H1 (cell line): ENCODE measurements at places on chromosomes 5 and 9.

DNA sequence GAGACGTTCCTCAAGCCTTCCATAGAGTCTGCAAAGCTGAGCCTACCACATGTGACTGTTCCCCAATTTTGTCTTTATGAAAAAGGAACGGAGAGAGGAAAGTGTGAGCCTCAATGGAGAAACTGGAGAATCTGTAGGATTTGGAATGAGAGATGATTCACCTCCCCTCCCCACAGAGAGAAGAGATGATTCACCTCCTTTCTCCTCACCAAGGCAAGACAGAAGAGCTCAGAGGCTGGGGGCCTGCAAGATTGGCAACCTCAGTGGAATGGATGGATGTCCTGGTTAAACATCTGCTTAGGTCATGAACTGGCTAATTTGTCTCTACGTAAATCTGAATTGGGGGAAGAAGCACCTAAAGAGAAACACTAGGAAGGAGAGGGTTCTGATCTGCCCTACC is 17.0 kb upstream of the MOCS2 start:
- DNase-seq, result no peak

GRCh38 chr9:121261107-121261460 is 6.9 kb upstream of the GSN start:
- DNase-seq, result no peak

DNA sequence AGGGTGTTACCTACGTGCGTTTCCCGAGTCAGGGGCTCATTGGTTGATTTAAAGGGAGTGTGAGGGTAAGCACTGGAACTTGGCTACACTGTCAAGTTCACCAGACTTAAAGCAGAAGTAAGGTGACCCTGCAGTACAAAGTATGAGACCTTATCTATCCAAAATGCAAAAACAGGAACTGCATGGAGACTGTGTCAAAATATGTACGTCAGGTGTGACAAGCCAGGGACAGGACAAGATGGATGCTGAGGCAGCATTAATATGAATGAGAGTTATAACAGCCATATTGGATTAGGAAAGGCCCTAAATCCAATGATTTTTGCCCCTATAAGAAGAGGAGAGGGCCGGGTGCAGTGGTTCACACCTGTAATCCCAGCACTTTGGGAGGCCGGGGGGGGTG is 15.4 kb upstream of the SUSD3 start:
- DNase-seq, result no peak

GRCh38 chr5:78126536-78126935 is 168.0 kb downstream of the AP3B1 start:
- no peak for DNase-seq

- no peak for DNase-seq
These were observed 703 bp downstream of the FAM120AOS start for GRCh38 chr9:93452710-93453046.

DNA sequence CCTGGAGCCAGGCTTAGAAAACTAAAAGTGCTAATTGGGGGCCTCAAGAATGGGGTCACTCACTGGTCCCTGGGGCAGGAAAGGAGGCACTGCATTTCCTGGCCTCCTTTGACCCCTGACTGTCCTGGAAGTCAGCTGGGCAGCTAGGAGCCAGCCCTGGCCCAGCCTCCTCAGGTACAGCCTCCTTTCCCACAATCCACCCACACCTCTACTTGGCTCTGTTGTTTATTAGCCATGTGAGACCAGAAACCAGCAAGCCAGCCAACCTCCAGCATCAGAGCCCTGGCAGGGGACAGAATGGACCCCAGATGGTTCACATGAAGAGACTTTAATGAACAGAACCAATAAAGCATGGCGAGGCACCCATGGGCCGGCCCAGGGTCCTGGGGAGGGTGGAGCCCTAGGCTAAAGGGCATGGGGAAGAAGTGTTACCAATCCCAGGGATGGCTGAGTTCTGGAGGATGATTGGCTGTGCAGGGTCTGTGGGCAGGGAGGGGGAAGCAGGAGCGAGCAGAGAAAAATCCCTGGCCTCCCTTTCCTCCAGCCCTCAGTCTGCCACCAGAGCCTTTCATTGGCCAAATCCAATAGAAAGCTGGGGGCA is 55.3 kb upstream of the ANGPTL2 start:
- DNase-seq, result no peak

DNA sequence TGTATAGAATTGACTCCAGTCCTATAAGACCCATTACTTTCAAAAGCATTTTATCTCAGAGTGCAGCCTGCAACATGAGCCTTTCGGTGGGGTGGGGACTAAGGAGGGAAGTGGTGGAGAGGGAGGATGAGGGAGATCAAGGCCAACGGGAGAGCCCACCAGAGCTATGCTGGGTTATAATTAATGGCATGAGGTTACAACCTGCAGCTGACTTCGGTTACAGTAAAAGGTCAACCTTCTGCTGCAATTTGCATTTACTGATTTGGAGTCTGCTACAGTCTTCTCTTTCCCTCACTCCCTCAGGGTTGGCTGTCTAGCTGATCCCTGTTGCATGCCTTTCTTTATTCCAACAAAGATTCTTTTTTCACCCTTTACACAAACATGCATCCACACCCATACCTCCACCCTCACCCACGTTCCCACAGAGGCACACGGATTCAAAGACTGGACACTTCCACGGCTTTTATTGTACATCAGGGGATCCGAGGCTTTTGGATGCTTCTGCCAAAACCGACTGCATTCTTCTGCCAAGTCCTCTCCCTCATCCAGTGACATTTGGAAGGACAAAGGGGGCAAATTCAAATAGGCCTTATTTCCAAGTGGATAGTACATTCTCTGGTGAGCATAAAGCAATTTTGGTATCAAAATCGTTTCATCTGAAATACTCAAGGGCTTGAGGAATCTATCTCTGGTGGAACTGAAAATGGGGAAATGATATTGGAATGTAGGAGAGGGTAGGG is 381.2 kb downstream of the NFIB start:
- no peak for DNase-seq

DNA sequence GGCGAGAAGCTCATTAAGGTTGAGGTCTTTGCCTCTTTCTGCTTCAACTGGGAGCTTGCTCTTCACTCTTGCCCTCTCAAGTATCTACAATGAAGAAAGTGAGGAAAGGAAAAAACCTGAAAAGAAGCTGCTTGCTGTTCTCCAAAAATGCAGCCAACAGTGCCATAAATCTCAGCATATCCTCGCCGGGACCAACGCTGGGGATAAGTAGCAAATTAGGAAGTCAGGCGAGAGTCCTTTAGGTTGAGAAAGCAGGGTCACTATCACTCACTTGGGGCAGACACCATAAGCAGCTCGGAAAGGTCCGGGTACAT is 399 bp downstream of the NUP155 start:
- no peak for DNase-seq

DNA sequence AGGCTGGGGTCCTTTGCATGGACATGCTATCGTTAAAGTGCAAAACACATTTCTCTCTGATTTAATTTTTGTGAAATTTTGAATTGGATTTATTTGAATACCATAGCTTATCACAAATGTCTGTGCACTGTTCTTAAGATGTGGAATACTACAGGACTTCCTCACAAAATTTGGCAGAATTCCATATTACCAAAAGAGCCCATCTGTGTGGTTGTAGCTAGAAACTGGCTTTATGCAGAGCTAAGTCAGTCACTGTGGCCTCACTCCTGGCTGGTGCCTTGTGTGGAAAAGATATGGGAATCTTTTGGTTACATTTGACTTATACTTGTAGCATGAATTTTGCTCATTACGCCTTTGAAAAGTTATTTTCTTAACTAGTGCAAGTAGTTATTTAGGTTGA is 35.5 kb downstream of the ACO1 start:
- no peak for DNase-seq

DNA sequence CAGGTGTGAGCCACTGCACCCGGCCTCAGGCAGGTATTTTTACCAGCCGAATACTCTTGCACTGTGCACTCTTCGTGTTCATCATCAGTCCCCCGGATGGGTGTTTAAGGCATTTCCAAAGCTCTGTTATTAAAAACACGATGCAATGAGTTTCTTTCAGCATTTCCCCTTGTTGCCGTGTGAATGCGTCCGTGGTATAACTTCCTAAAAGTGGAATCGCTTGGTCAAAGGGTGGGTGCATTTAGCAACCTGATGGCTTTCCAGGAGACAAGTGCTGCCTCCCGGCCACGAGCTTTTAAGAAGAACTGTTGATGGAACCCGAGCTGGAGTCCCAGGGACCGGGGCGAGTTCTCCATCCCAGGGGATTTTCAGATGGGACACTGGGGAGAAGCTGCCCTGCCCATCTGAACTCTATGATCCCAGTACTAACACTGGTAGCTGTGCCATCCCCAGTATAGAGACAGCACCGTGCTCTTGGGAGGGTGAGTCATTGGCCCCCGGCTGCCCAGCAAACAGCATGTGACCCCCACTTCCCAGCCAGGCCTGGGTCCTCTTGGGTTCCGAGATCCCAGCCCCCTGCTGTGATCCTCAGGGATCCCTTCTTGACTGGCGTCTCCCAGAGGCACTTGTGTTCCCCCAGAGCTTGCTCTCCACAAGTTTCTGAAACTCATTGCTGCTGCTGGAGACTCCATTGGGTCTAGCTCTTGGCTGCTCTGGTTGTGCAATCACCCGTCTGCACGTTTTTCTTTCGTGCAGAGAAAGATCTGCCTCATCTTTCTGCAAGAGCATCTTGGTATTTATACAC is 169.5 kb upstream of the IER5L start:
- no peak for DNase-seq

DNA sequence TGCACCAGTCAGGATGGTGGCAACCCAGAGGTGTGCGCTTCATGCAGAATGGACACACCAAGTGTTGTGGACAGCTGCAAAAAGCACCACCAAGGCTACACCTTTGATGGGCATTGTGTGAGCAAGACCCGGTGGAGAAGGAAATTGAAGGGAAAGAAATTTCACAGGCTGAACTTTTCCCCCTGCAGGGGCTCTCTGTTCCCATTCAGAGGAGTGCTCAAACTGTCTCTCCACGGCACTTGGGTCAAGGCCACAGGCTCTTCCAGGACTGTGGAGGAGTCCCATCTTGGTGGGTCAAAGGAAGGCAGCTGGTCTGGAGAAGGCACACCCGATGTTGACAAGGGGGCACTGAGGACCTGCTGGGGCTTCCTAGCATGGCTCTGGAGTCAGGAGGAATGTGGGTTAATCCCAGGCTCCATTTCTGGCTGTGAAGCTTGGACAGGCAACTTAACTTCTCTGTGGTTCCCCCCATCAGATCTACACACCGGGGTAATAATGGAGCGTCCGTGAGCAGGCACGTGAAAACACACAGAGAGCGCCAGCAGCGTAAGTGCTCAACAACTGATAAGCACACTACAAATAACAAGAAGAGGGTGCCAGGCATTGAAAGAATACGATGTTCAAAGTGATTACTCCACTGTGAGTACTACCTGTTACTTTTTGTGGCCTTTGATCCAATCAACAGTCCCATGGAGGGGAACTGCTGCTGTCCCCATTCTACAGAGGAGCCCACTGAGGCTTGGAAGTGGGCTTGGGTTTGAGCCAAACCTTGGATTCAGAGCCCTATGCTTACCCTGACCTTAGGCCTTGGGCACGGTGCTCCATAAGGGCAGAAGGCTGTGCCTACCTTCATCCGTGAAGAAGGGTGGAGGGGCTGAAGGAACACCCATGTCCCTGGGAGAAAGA is 34.2 kb upstream of the TIFAB start:
- no peak for DNase-seq

DNA sequence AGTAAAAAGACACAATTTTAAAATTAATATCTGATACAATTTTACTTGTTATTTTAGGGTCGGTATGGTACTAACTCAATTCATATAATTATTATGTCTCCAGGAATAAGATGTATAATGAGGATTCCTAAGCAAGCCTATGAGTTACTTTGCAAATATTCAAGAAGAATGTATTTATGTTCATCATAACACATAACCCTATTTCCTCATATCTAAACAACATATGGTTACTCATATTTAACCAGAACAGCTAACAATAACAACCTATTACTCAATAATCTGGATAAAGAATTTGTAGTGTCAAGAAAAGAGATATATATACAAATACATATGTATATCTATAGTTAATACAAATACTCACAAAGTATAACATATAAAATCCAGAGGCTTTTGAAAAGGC is 285.9 kb downstream of the ARL15 start:
- no peak for DNase-seq

DNA sequence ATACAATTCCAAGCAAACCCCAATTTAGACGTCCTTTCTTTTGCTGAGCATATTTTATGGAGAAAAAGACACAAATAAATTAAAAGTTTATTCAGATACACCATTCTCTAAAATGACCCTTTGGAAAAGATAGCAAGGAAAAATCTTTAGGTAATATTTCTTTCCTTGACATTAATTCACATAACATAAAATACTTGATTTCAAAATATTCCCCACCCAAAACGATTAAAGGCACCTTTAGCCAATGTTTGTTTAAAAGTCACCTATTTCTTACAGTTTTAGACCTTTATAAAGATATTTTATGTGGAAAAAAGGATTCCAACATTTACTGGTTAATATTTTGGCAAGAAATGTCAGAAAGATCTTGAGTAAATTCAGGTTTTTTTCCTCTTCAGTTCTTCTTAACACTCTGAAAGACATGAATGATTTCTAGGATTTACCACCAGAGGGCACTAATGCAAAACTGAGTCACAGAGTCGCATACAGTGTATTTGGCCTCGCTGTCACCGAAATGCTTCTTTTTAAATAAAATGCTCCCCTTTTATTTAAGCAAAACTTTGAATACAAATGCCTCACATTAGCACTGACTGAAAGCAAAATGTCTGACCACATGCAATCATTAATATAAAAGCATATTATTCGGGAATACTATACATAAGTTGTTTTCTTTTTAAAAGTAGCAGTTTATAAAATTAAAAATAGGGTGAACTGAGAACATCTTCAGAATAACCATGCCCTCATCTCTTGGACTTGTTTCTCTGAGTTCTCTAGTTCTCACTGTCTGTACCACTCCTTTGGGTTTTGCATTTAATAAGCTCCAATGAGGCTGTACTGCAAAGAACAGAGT is 122.5 kb downstream of the SLC1A3 start:
- DNase-seq, result no peak

GRCh38 chr5:157343842-157344790 is 78.2 kb downstream of the CYFIP2 start:
- DNase-seq, result no peak

DNA sequence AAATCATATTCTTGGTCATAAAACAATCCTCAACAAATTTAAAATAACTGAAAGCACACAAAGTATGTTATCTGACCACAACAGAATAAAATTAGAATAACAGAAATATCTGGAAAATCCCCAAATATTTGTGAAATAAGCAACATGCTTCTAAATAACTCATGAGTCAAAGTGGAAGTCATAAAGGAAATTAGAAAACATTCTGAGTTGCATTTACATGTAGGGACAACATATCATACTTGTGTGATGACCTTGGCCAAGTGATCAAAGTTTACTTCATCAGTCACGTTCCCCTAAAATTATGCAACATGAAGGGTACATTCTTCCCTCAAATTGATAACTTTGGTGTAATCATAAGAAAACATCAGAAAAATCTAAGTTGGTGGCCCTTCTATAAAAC is 64.7 kb downstream of the CSF2 start:
- no peak for DNase-seq

DNA sequence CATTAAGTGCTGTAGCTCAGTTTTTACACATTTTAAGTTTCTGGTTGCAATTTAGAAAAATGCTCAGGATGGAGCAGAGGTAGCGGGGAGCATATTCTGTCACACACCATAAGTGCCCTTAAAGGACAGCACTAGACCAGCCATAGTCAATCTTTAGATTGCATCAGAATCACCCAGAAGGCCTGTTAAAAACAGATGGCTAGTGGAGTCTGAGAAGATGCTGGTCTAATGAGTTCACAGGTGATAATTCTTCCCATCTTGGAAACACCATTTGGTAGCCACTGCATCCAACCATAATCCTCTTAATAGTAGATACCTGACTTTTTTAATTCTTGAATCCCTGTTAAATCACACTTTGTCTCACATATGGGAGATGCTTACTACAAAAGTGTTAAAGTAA is 113.2 kb downstream of the CDH18 start:
- no peak for DNase-seq

- no peak for DNase-seq
These were observed 1991.3 kb upstream of the C9orf72 start for GRCh38 chr9:29564564-29564963.
